ENCODE measurements at places on chromosomes 2 and 18.

- no peak for DNase-seq
Observed at GRCh38 chr2:187544371-187545080, 9.7 kb downstream of the TFPI start.

DNA sequence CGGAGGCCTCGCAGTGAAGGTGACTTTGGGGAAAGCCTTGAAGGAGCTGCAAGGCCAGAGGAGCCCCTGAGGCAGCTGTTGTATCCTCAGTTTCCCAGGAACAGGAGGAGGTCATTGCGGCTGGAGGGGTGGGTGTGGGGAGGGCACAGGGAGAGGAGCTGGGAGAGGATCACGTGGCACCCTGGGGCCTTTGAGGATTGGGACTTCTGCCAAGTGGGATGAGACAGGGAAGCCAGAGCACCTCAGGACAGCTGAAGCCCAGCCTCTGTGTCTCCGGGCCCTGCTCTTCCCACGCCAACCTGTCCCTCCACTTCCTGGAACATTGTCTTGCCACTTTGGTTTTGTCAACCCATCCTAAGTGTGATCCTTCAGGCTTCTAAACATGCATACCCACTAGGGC, 19.4 kb upstream of the RRM2 start:
- DNase-seq = no peak

DNA sequence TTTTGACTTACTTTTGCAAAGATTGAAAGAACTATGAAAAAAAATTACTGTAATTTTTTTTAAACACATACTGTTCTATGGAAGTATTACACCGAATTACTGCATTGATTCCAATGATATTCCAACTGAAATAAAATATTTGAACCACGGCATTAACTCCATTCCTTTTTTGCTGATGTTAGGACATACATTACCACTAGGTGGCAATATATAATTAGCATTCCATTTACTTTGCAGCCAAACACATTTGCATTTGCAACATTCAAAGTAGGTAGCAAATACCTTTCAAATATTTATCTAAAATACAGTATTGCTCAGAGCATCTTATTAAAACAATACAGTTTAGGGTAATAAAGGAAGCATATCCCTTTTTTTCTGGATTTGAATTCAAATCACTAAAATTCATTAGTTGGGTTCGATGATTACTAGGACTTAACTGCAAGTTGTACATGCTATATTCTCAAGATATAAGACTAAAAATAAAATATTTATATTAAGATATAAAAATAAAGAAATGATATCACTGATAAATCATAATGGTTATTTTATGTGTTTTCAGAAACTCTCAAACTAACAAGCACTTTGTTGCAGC, 31.3 kb downstream of the LANCL1 start:
- DNase-seq = no peak

DNA sequence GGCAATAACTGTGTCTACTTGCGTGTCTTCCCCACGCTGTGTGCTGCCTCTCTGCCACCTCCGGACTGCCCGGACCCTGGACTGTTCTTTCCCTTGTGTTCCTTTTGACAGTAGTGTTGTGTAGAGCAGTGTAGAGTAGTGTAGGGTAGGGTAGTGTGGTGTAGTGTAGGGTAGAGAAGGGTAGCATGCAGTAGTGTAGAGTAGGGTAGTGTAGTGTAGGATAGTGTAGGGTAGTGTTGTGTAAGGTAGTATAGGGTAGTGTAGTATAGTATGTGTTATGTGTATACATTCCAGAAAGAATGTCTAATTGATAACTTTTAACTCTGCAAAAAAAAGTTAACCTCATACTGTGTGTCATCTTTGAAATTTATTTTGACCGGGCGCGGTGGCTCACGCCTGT, 49.7 kb upstream of the ZNF236 start:
- DNase-seq = no peak

DNA sequence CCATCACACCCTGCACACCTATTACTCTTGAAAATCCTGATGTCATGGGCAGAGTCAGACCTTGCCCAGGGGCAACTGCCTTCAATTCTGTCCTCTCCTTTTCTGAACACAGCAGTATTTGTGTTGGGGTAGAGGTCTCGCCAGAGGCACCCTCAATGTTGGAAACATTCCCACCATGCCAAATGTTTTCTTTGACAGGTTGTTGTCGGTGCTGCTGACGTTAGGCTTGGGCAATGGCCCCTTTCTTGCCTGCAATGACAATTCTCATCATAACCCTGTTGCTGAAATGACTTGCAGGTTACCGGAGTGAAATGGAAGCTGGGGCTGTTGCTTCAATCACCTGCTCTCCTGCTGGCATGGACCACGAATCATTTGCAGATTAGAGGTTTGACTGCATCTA, 17.9 kb downstream of the GKN1 start:
- no peak for DNase-seq

- no peak for DNase-seq
Observed at GRCh38 chr2:166382448-166382847, 6.7 kb upstream of the SCN9A start.

GRCh38 chr2:148238561-148238960, 217.7 kb downstream of the MBD5 start:
- DNase-seq = no peak

DNA sequence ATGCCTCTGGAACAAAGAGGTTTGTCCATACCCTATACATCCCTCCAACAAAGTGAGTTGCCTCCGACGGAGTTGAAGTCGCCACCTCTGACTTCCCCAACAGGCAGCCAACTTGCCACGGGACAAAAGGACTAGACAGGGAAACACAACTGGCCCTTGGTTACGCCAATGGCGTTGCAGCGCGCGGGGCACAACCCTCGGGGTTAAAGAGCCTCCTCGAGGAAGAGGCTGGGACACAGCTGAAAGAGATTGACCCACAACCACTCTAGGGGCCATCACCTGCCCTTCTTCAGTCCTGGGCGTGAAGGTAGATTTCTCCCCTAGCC, 545 bp downstream of the GTF3C2 start:
- DNase-seq = no peak

GRCh38 chr18:79258447-79258846, 137.3 kb upstream of the NFATC1 start:
- no peak for DNase-seq

DNA sequence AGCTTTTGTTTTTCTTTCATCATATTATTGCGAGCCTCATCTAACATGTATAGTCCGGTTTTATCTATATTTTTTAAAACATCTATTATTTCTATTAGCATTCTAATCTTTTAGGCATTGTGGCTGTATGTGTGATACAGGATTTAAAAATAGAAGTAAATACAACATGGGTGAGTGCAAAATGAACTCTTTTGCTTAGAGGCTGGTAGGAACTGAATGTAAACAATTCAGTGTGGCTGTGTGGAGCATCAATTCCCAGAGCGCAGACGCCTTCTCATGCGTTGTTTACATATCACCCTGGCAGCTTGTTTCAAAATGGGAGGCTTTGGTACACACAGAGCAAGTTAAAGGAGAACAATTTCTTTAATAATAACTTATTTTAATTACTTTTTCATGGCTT, 836 bp downstream of the DTNA start:
- no peak for DNase-seq

DNA sequence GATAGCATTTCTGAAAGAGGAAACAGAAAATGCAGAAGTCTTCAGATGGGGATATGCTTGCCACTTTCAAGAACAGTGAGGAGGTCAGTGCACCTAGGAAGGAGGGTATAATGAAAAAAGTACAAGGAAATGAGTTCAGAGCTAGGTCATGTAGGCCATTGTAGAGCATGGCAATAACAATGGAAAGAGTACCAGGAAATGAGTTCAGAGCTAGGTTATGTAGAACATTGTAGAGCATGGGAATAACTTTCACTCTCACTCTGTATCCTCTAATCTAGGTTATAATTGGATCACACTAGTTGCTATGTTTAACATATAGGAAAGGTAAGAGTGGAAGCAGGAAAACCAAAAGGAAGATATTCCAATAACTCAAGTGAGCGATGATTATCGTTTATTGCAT, 12.3 kb downstream of the SCG2 start:
- DNase-seq = no peak

DNA sequence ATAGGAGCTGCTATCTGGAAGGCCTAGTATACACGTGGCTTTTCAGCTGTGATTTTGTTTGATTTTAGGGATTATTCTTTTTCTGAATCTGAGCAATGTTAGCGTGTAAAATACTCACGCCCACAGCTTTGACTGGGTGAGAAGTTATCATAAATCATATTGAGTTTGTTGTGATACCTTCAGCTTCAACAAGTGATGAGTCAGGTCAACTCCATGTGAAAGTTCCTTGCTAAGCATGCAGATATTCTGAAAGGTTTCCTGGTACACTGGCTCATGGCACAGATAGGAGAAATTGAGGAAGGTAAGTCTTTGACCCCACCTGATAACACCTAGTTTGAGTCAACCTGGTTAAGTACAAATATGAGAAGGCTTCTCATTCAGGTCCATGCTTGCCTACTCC, at the start of gene GKN1:
TSS of gene GKN1 (plus strand) at position 386 of the 400 bp plus-strand sequence. CDS start 42 bp downstream, outside the sequence.
- no peak for DNase-seq

- DNase-seq = no peak
Observed at GRCh38 chr2:31579996-31580320, 780 bp downstream of the SRD5A2 start.

- no peak for DNase-seq
Observed at GRCh38 chr2:54572262-54572635, 116.1 kb downstream of the SPTBN1 start.

DNA sequence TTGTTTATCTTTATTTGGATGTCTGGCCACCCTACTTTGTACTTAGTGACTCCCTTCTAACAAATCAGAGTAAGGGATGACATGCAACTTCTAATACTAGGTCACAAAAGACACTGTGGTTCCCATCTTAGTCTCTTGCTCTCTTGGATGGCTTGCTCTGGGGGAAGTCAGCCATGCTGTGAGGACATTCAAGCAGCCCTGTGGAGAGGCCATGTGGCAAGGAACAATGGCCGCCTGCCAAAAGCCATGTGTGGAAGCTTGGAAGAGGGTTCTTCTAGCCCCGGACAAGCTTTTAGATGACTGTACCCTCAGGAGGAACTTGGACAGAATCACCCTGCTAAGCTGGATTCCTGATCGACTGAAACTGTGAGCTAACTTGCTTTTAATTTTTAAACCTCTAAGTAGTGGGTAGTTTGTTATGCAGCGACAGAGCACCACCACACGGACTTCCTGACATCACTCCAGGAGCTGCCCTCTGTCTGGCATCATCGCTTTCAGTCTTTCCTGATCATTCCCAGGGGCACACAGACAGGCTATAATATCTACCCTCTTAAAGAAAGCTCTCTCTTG, 116.8 kb upstream of the ODC1 start:
- DNase-seq = no peak

DNA sequence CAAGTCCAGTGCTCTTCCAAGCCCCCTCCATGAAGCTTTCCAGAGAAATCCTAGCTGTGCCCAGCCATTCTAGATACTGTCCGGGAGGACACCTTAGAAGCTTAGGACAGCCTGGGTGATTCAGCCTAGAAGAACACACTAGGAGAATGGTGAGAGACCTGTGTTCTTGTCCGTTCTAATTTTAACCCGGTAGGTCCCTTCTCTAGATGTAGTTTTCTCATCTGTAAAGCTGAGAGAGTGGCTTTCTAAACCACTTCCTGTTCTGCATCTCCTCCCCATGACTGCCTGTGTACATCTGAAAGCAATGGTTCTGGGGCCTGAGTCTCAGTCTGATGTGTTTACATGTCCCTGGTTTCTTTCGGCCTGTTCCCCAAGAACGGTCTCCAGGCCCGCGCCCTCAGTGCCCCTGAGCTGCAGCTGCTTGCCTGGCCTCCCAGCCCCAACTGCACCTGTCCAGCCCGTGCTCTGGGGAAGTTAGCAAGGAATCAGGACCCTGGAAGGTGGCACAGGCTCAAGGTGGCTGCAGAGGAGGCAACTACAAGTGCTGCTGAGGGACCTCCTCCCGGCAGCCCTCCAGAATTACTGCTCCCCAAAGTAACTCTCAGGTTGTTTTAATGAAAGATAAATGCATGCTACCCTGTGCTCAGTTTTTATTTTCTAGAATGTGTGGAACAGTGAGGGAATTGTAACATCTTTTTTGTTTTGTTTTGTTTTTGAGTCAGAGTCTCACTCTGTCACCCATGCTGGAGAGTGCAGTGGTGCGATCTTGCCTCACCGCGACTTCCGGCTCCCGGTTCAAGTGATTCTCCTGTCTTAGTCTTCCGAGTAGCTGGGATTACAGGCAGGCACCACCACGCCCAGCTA, 105.9 kb downstream of the LBH start:
- no peak for DNase-seq

DNA sequence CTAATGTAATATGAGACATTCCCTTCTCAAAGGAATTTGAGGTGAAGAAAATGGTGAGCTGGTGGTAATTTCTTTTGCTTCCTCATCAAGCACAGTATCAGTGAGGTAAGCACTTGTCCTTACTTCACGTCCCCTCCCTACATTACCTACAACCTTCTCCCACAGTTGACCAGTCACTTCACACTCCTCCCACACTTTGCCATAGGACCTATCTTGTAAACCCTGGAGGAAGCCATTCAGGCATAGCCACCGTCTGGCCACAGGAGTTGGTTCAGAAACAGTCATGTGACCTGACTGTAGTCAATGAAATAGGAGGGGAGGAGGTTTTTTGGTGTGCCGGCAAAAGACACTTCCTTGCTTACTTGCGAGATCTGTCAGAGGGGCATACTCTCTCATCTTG, 12.1 kb downstream of the ACOXL start:
- DNase-seq = no peak

GRCh38 chr2:239827523-239827890, 197.6 kb downstream of the NDUFA10 start:
- DNase-seq = no peak

- DNase-seq = no peak
Observed at GRCh38 chr2:219252900-219253752, at the start of gene TUBA4B. TUBA4B (plus strand) TSS chr2:219253243; CDS start chr2:219253408, 165 bp downstream.
